IMR-90 (cell line): ENCODE measurements at places on chromosomes 4 and X. TPM values are rescaled to one million over a fixed set of nuclear protein-coding genes. Genes with fewer than 3 reads are reported as not detected.

DNA sequence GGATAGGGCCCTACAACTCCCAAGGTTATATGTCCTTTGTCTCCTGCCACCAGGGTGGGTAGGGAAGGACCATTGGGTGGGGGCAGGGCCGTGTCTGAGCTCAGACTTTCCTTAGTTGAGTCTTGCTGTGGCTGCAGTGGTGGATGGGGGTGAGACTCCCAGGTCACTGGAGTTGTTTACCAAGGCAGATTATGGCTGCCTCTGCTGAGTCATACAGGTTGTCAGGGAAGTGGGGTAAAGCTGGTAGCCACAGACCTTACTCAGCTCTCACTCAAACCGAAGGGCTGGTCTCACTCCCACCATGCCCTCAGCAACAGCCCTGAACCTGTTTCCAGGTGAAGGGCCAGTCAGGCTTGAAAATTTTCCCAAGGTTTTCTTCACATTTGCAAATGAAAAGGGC, 58.8 kb upstream of the FAAH2 start:
- H3K27ac ChIP-seq, result no peak overlapping the region
- H3K4me3 ChIP-seq, result no peak overlapping the region
- H3K36me3 ChIP-seq, result no peaks in the 10 kb centered on the region
- no peaks in the 10 kb centered on the region for H3K4me1 ChIP-seq
- H3K27me3 ChIP-seq, result no peaks in the 10 kb centered on the region

DNA sequence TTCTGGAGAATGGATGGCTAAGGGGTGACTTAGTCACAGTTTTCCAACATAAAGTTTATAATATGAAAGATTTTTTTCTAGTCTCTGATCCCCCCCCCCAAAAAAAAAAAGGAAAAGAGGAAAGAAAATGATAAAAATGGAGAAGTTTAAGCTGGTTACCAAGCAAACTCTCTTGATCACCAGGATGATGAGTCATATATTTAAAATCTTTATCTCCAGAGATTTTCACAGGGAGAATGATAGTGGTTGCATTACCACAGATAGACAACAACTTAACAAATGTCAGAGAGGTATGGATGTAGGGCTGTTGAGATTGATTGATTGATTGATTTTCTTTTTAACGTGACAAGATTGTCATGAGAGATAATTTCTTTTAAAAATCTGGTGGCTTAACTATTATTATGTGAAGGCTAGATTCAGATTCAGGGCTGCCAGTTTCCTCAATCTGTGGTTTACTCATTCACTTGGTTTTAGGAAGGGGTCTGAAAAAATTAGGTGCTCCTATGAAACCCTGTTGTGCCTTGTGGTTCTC, 13.3 kb upstream of the TEX13C start:
- H3K4me1 ChIP-seq, result no peaks in the 10 kb centered on the region
- H3K27ac ChIP-seq, result no peak overlapping the region
- H3K27me3 ChIP-seq, result no peaks in the 10 kb centered on the region

GRCh38 chrX:149962859-149963757, 24.8 kb upstream of the EOLA2 start:
- DNase-seq, result peak; percentile 69
- no peaks in the 10 kb centered on the region for H3K36me3 ChIP-seq
- no peak overlapping the region for H3K4me3 ChIP-seq
- no peaks in the 10 kb centered on the region for H3K27me3 ChIP-seq
- H3K4me1 ChIP-seq, result no peaks in the 10 kb centered on the region

DNA sequence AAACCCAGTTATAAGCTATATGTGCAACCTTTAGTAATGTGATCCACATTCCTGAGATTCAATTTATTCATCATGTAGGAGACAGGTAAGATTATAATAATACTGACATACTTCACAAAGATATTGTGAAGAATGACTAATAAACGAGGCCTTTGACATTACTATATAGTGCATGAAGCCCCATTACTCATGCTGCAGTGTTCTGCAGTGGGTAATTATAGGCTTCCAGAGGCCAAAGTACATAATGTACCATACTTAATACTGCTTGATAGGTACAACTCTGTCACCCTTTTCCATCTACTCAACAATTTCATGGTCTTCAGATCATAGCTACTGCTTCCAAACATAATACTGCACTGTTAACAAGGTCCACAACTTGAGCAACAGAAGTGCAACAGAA, 68.9 kb downstream of the COL25A1 start:
- DNase-seq, result no peak
- no peak overlapping the region for H3K4me3 ChIP-seq
- no peaks in the 10 kb centered on the region for H3K27me3 ChIP-seq
- no peak overlapping the region for H3K27ac ChIP-seq
- H3K36me3 ChIP-seq, result no peaks in the 10 kb centered on the region
- no peaks in the 10 kb centered on the region for H3K4me1 ChIP-seq

GRCh38 chr4:661881-662761, 12.0 kb downstream of the ATP5ME start:
- H3K4me1 ChIP-seq, result no peaks in the 10 kb centered on the region
- DNase-seq, result no peak
- no peak overlapping the region for H3K27ac ChIP-seq
- no peak overlapping the region for H3K4me3 ChIP-seq

DNA sequence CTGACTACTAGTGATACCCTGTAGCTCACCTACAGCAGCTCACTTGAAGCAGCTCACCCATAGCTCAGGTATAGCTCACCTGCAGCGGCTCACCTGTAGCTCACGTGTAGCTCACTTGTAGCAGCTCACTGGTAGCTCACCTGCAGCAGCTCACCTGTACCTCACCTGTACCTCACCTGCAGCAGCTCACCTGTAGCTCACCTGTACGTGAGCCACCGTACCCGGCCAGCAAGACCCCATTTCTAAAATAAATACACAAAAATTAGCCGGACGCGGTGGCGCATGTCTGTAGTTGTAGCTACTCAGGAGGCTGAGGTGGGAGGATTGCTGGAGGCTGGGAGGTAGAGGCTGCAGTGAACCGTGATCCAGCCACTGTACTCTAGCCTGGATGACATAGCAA, 30.6 kb downstream of the SHOX start:
- DNase-seq, result no peak
- no peak overlapping the region for H3K4me3 ChIP-seq
- H3K27ac ChIP-seq, result no peak overlapping the region
- no peaks in the 10 kb centered on the region for H3K27me3 ChIP-seq

The PNCK gene
- 0.13 and 0.22 TPM in 2 replicates for polyA plus RNA-seq

The GAGE12E gene
- polyA plus RNA-seq, result not detected in 2 replicates
